ENCODE measurements at places on chromosomes 3 and 15.

DNA sequence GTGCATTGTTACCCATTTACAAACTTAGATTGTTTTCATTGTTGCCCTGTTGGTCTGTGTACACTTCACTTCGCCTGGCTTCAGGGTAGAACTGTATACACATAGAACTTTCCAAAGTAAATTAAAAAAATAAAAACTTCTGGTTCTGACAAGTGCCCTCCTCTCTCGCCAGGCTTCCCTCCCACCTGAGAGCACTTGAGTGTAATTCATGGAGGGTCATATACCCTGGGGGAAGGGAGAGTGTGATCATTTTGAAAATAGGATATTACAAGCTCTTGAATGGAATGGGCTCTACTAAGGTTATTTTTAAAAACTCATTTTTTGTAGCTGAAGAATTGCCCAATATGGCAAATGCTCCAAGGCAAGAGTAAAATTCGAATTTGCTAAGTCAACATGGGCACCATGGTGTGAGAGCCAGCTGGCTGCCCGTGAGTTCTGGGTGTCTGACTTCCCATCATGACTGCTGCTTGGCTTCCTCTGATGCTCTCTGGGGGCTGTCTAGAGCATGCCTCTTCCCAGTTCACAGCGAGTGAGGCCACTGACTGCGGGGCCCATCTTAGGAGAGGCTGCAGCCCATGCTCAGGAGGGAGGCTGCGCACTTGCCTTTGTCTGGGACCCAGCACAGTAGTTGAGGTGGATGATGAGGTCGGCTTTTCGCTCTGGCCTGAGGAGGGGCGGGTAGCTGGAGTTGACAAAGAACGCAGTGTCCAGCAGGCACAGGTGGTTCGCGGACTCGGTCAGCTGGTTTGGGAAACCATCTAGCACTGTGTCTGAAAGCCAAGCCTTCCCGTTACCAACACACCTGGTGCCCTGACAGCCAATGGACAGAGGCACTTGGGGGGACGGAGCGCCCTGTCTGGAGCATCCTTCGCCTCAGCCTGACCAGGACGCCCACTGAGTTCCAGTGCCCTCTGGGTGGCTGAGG is 13.1 kb upstream of the EHD4 start:
- no peak for DNase-seq

GRCh38 chr3:4716706-4717362 is 223.7 kb downstream of the ITPR1 start:
- peak; percentile 25 for DNase-seq

DNA sequence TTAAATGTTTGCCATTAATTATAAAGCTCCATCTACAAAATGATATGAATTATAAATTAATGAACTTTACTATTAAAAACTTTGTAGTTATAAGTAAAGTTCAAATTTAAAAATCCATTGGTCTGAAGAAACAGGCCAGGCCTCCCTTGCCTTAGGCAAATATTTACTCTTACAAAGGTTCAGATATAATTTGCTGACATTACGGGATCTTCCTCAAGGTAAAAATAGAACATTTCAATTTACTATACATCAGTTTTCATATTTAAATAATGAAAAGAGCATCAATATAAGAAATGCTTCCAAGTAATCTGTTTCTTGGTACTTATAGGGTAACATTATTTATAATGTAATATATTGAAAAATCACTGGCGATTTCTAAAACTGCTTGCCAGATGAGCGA is 3.7 kb downstream of the CMTM6 start:
- DNase-seq = no peak

DNA sequence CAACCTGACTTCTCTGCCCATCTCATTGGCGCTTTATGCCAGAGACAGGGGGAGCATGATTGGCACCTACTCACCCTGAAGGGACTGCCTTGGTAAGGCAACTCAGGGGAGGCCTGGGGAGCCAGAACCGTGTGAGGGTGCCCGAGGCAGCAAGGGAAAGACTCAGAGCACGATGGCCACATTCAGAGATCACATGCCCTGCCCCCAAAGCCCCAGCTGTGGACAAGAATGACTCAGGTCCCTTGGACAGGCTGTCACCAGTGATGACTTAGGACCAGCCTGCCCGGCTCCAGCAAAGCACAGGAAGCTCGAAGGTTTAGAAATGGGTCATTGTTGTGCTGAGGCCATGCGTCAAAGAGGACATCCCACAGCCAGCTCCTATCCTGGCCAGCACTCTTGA is 49.1 kb upstream of the LIMD1 start:
- peak; percentile 63 for DNase-seq

DNA sequence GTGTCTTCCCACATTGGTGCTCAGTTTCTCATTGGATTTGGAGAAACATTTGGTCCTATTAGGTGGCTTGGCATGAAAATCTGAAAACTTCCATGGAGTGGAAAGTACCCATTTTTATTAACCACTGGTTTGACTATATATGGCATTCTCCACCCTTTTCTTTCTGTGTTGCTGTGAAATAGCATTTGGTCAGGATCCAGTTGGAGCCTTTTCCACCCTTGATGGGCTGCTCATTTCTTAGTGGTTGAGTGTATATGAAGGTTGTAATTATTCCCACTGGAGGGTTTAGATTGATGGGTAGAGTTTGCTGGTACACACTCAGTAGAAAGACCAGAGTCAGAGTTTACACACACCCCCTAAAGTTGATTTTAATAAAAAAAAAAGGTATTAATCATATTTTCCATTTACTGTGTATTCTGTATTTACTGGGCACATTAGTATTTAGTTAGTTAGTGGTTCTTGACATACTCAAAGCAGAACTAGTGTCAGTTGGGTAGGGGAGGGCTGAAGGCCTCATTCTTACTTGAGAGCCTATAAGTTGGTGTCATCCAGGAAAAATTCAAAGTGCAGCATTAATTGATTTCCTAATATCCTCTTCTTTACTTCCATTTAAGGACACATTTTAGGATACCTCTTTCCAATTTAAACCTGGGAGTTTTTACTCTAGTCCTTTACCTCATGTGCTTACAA is 69.5 kb downstream of the FLNB start:
- DNase-seq = no peak

- peak; percentile 74 for DNase-seq
These were observed 57.3 kb upstream of the PLSCR4 start for GRCh38 chr3:146308222-146308621.

Data from A172 (cell line).